ENCODE measurements at places on chromosomes 7 and 10. TPM values are rescaled to one million over a fixed set of nuclear protein-coding genes. Genes with fewer than 3 reads are reported as not detected.

- DNase-seq, result no peak
Measured at GRCh38 chr10:106083572-106083971, 1080.9 kb downstream of the SORCS1 start.

- no peak for DNase-seq
Measured at GRCh38 chr10:126391192-126391885, 3.1 kb upstream of the ADAM12 start.

GRCh38 chr7:114048386-114049235, 129.8 kb upstream of the PPP1R3A start:
- no peak for DNase-seq

- no peak for DNase-seq
Measured at GRCh38 chr10:118139321-118139720, 92.6 kb upstream of the RAB11FIP2 start.

CDK5 gene
- 19.0 TPM for polyA plus RNA-seq

DNA sequence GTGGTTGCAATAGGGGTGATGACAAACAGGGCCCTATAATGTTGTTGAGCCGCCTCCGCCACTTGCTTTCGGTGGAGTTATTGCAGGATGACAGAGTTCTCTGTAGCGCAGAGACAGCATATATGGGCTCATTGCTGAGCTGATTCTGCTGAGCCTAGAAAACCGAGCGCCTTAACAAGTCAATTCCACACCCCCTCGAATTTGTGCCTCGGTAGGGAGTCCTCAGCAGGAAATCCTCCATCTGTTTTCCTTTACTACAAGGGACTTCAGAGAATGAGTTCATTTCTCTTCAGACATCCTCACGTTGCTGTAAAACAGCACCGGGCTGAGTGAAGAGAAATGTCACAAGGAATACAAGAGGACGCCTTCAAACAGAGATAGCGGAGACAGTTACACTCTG, 90.7 kb upstream of the KIAA1217 start:
- no peak for DNase-seq

OR6V1 gene
- polyA plus RNA-seq, result not detected

DNA sequence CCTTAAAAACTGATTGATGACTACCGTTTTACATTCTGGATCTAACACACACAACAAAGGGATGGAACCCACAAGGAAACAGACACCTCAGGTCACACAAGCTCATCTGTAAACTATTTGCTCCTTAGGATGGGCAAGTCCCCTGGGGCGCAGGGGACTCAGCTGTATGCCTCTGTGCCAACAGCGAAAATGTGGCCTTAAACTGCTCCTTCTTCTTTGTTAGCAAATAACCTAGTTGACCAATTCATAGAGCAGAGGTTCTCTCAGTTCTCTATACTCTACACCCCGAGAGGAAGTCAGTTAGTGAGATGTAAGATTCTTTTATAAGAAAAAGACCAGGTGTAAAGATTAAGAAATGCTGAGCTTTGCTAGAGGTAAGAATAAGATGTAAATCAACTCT, 181.9 kb upstream of the PRSS58 start:
- DNase-seq, result no peak

GRCh38 chr7:26860361-26860760, 4.0 kb downstream of the SKAP2 start:
- DNase-seq, result no peak

C10orf67 gene
- polyA plus RNA-seq, result 1.7 TPM

DNA sequence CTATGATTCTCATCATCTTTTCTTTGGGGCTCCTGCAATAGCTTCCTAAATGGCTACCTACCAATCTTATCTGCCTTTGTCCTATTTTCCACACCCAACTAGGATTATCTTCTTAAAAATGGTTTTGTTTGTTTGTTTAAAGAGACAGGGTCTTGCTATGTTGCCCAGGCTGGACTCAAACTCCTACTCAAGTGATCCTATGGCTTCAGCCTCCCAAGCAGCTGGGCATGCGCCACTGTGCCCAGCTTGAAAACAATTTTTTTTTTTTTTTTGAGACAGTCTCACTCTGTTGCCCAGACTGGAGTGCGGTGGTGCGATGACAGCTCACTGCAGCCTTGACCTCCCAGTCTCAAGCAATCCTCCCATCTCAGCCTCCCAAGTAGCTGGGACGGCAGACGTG, 14.9 kb downstream of the DNMBP start:
- no peak for DNase-seq

MYH16 gene
- 0.04 TPM for polyA plus RNA-seq

- DNase-seq, result no peak
Measured at GRCh38 chr7:132906193-132906835, 175.6 kb downstream of the CHCHD3 start.

DNA sequence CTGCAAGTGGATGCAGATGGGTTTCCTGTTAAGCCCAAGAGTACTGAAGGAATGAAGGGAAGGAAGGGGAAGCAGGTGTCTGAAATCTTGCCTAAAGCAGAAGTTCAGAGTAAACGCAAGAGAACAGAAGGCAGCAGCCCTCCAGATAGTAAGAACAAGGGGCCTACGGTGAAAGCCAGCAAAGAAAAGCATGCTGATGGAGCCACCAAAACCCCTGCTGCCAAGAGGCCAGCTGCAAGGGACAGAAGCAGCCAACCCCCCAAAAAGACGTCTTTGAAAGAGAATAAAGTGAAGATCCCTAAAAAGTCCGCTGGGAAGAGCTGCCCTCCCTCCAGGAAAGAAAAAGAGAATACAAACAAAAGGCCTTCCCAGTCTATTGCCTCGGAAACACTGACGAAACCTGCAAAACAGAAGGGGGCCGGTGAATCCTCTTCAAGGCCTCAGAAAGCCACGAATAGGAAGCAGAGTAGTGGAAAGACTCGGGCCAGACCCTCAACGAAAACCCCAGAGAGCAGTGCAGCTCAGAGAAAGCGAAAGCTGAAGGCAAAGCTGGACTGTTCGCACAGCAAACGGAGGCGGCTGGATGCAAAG, 152.5 kb downstream of the LCOR start:
- no peak for DNase-seq

- DNase-seq, result no peak
Measured at GRCh38 chr10:7130191-7130911, 280.5 kb downstream of the SFMBT2 start.

GRCh38 chr10:100025576-100025975, 15.8 kb upstream of the DNMBP start:
- DNase-seq, result peak; percentile 68

GRCh38 chr7:25894902-25895791, 256.9 kb upstream of the NFE2L3 start:
- no peak for DNase-seq

- DNase-seq, result no peak
Measured at GRCh38 chr10:45197816-45198485, 117.5 kb downstream of the OR13A1 start.

DNA sequence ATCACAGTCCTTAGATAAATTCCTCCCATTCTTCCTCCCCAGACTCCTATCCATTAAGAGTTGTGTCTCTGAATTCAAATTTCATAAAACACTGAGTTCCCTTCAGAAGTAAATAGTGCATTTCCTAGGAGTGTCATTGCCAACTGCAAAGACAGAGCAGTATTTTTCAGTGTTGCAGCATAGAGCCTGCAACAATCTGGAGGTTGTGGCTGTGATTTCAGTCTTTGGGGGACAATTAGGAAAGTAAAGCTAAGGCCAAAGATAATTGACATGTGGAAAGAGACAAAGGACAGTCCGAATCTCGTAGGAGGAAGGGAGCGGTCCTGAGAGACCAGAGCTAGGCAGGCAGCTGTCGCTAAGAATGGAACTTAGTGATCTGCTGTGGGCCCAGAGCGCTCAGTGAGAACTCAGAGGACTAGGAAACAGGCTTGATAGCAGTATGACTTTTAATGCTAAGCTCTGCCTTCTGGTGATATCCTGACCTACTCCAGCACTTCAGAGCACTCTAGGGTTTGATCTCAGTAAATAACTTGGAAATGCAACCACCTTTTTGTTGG, 46.2 kb downstream of the PRPF18 start:
- DNase-seq, result no peak

DNA sequence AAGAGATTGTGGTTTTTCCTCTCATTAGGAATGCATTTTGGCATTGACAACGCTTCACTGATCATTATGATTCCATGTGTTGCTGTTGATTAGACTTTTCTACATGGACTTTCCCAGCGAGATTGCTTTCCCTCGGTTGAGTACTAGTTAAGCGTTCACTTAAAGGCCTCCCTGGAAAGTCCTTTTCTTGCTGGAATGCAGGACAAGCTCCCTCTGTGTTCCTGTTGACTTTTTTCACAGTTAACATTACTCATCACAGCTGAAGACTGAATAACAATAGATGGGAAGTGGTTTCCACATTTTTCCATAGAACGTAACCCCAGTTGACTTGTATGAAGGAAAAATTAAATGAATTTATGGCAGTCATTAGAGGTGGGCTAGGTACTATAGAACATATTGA, 2.6 kb upstream of the CAV1 start:
- no peak for DNase-seq

WDR86 gene
- 26.3 TPM for polyA plus RNA-seq

DNA sequence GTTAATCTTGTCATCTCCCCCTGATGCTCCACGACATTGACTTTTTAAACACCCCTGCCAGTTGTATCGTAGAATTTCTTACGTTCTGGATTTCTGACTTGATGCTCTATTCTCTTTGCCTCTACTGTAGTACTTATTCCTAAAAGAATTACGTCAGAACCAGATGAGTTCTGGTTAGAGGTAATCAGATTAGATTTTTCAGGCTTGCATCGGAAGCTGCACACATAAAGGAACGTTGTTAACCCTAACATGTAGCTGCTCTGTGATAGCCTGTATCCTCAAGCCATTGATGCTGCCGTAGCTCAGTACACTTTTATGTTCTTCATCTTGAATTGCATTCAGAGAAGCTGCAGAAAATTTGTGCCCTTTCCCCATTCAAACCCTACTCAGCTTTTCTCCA, 26.3 kb upstream of the TMEM236 start:
- DNase-seq, result no peak

GRCh38 chr7:105578496-105578895, 2.8 kb downstream of the EFCAB10 start:
- no peak for DNase-seq

GRCh38 chr10:59580026-59580863, 129.4 kb downstream of the SLC16A9 start:
- peak; percentile 7 for DNase-seq

GRCh38 chr10:7541137-7542087, 125.4 kb downstream of the ITIH5 start:
- peak; percentile 47 for DNase-seq

- no peak for DNase-seq
Measured at GRCh38 chr7:70838292-70838907, 293.5 kb upstream of the GALNT17 start.

GRCh38 chr7:137935884-137936508, 65.9 kb downstream of the CREB3L2 start:
- DNase-seq, result no peak

SLC26A5 gene
- polyA plus RNA-seq, result 0.08 TPM

PROSER2 gene
- 5.1 TPM for polyA plus RNA-seq

- DNase-seq, result no peak
Measured at GRCh38 chr7:140314573-140315480, 83.5 kb downstream of the SLC37A3 start.

- no peak for DNase-seq
Measured at GRCh38 chr10:123309731-123310130, 155.5 kb downstream of the BUB3 start.

DNA sequence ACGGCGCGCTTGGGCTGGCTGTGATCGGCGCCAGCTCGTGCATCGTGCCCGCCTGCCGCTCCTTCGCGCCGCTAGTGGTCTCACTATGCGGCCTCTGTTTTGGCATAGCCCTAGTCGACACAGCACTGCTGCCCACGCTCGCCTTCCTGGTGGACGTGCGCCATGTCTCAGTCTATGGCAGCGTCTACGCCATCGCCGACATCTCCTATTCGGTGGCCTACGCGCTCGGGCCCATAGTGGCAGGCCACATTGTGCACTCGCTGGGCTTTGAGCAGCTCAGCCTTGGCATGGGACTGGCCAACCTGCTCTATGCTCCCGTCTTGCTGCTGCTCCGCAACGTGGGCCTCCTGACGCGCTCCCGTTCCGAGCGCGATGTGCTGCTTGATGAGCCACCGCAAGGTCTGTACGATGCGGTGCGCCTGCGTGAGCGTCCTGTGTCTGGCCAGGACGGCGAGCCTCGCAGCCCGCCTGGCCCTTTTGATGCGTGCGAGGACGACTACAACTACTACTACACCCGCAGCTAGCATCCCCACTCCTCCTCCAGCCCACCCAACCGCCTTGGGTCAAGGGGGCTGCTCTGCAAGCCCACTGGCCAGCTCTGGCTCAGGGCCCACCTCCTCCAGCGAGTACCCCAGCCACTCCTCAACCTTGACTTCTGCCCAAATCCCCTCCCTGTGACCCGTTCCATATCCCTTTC, 1.9 kb downstream of the SLC18A3 start:
- DNase-seq, result no peak

GRCh38 chr10:123645615-123646014, 20.5 kb upstream of the GPR26 start:
- no peak for DNase-seq

DNA sequence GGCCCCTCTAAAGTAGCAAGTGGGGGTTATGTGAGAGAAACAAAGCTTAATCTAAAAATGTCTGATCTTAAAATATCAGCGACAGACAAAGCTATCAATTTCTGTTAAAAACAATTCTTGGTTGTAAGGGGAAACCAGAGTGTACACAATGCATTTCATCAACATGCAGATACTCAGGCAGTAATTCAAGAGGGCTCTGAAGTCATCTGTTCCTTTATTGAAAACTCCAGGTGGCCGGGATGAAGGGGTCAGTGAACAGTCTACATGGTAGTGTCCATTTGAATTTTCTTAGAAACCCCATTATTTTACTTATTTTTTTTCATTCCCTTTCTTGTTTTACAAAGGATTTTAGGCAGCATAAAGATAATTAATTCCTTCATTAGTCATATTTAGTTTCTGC, 36.7 kb upstream of the BTBD16 start:
- DNase-seq, result peak; percentile 26

DNA sequence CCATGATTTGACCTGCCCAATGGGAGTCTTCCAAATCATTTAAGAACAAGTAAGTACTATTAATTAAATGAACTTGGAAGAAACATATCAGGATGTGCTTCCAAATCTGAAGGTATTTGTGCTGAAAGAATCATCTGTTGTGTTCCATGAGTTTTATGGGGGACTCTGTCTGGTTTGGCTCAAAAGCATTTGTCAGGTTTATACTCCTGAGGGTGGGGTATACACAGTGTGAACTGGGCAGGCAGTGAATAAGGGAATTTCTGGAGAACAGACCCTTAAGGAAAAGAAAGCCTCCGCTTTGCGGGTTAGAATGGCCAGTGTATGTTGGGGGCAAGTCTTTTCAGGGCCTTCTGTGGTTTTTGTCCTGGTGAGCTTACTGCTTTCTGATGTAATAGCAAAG, 29.9 kb downstream of the TCF7L2 start:
- DNase-seq, result no peak

Data from right renal pelvis (tissue), 4 donors.